ENCODE measurements at places on chromosomes 7 and 10.
A peak's percentile ranks its signal among the peaks of the same experiment; 100 is the strongest.

DNA sequence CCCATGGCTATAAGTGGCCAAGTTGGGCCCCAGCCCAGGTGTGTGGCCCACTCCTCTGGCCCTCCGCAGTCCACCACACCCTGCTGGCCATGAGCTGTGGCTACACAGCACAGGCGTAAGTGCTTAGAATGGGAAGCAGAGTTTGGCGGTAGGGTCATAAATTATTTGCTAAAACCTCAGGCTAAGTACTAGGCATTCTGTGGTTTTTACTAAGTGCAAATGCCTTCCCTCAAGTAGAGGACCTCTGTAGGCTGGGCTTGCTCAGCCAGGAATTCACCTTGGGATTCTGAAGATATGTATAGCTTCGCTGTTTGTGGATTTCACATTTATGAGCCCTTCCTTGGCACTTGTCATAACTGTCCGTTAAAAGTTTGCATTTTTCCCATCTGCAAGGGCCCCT lies 44.8 kb upstream of the LOXL4 start:
- no peak for DNase-seq

- no peak for DNase-seq
Measured at GRCh38 chr7:69808391-69808790, 210.1 kb downstream of the AUTS2 start.

- DNase-seq, result no peak
Measured at GRCh38 chr7:69349291-69349690, 249.0 kb upstream of the AUTS2 start.

DNA sequence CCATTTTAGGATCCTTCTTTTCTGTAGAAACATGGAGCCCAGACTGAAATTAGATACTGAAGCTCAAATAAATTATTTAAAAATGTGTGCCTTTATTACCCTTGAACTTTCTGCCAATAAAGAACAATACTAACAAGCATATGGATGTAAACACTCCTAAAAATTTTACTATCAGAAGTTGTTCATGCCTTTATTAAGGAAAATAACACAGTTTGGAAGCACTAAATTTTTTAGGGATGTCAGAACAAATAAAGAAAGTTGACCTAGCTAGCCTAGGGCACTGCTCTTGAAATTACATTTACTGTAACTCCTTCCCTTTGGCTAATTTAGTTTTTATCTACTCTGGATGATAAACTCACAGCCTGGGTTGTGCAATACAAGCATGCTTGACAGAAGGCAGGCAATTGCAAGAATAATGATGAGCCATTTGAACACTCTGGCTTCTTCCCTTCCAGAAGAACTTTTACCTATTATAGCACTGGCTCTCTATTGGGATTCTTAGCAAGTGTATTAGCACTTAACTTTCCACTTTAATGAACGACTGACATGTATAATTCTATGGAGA lies 351.7 kb upstream of the C7orf33 start:
- DNase-seq, result no peak

GRCh38 chr10:86653379-86653778 lies 968 bp upstream of the OPN4 start:
- DNase-seq, result no peak

DNA sequence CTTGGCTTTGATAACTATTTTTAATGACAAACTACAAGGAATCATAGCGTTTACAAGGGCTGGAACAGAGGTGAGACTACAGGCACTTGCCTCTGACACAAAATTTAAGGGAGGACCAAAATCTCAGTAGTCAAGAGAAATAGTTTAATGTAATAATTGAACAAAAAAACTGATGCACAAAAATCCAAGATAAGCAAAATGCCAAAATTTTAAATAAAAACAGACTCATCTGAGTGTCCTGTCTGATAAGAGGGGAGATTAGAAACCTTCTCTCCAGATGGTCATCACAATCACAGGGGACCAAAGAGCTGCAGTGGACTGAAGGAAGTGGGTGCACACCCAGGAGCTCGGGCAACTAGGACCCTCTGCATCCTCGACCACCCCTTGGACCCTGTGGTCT lies 70.5 kb downstream of the PARD3 start:
- DNase-seq, result no peak

DNA sequence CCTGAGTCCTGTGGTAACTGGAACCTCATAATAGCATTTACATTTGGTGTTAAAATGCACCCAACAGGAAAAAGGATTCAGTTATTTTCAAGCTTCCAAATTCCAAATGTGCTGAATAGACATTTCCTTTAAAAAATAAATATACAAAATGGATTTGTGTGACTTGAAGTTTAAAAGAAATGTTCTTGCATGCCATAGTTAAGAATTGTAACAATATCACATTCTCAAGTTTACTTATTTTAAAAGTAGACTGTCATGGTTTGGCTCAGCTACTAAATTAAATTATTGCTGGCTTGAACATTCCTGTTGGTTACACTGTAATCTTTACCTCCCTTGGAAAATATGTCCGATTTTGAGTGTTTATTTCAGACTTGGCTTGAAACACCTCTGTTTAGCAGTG lies 31.5 kb downstream of the BICC1 start:
- no peak for DNase-seq

- peak; percentile 60 for DNase-seq
Measured at GRCh38 chr7:93902777-93903423, 3.5 kb upstream of the GNGT1 start.

- DNase-seq, result no peak
Measured at GRCh38 chr10:3676564-3676963, 108.4 kb downstream of the KLF6 start.

DNA sequence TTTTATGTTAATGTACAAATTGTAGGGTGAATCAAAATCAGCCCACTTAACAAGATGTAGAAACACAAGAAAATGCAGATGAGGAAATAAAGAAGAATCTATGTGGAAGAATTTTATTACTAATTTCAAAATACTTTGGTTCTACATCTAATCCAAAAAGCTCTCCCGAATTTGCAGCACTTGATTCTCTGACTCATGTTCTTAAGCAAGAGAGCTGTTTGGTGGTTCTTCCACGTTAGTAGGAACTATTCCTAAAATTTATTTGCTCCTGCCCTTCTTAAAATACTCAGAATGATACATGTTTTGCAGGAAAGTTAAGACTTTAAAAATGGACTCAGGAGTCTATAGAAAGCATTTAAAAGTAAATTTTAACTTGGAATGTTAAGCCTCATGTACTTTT lies 91.8 kb downstream of the ZMYND11 start:
- peak; percentile 73 for DNase-seq

DNA sequence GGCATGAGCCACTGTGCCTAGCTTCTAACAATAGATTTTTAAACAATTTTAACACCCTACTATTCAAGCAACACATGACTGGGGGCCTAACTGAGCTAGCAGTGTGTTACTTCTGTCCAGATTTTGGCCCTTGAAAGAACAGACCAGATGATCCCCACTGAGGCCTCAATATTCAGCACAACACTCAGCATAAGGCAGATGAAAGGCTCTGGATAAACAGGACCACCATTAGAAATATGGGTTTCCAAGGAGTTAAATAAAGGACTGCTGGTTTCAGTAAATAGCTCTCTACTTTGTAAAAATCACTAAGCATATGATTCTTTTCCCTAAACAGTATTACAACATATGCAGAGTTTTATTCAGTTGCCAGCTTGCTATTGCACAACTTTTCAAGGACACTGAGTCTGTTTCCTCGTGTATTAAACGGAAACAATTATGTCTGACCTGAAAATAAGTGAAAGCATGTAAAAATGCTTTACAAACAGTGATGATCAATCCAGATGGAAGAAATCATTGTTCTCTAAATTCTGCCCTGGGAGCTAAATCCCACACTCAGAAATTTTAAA lies 23.8 kb upstream of the FZD1 start:
- DNase-seq, result peak; percentile 81
